ACHN (cell line): ENCODE measurements at places on chromosomes 12 and 14.

DNA sequence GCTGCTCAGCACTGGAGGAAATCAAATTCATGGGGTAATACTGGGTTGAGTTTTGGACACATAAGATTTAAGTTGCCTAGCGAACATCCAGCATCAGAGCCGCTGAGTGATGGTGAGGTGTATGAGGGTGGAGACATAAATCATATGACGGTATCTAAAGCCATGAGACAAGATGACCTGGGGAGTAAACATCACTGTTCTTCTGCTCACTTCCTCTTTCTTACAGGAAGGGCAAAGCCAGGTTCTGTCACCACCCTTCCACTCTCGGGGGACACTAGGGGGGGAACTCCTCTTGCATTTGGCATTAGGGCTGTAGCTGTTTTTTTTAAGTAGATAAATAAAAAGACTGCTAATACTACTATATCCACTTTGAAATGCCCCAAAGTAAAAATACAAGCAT, 24.0 kb downstream of the PRDM4 start:
- DNase-seq: no peak

- DNase-seq: no peak
Measured at GRCh38 chr14:77006132-77006531, 22.4 kb downstream of the IRF2BPL start.

DNA sequence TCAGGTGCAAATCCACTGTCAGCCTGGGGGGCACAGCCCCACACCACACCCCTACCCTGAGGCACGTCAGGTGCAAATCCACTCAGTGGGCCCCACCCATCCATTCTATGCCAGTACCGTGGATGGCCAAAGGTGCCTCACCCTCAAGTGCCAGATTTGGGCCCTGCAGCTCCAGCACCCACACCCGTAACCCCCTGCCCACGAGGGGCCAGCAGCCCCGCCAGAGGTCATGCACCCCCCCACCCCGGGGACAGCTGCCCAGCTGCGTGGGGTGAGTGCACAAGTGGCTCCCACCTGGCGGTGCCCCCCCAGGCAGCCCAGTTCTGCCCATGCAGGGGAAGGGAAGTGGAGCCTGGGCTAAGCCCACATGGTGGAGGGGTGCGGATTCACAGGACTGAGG, 51.2 kb downstream of the FBRSL1 start:
- DNase-seq: no peak

GRCh38 chr14:85528897-85529631, 880 bp upstream of the FLRT2 start:
- DNase-seq: peak; percentile 25

DNA sequence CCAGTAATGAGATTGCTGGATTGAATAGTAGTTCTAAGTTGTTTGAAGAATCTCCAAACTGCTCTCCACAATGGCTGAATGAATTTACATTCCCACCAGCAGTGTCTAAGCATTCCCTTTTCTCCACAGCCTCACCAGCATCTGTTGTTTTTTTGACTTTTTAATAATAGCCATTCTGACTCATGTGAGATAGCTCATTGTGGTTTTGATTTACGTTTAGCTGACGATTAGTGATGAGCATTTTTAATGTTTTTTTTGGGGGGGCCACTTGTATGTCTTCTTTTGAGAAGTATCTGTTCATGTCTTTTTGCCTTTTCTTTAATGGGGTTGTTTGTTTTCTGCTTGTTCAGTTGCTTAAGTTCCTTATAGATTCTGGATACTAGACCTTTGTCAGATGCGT, 8.1 kb upstream of the SLC15A5 start:
- DNase-seq: no peak

DNA sequence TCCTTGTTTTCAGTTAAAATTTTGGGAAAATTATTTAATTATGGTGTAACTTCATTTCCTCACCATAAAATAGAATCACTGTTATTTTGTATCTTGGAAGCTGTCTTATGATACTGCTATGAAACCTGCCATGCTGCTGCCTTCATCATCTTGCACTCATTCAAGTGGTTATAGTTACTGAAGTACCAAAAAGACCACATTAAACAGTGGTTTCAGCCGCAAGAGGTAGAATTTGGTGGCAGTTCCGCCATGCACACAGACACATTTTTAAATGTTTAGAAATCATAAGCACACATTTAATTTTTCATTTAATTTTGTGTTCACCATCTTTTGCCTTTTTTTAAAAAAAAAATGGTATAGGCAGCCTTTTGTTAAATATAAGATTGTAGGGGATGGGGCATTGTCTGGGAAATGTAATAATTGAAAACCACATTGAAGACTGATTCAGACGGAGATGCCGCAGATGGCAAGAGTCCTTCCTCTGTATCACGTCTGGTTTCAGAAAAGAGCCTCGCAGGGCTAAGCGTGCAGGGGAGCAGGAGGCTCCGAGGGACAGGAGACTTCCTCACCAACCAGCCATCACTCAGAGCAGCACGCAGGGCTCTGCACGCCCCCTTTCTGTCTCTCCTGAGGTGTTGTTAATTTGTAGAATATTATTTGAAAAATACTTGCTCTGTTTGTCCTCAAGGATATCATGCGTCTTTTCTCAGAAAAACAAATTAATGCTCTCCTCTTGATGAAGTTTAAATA, 115.2 kb upstream of the PELI2 start:
- no peak for DNase-seq

DNA sequence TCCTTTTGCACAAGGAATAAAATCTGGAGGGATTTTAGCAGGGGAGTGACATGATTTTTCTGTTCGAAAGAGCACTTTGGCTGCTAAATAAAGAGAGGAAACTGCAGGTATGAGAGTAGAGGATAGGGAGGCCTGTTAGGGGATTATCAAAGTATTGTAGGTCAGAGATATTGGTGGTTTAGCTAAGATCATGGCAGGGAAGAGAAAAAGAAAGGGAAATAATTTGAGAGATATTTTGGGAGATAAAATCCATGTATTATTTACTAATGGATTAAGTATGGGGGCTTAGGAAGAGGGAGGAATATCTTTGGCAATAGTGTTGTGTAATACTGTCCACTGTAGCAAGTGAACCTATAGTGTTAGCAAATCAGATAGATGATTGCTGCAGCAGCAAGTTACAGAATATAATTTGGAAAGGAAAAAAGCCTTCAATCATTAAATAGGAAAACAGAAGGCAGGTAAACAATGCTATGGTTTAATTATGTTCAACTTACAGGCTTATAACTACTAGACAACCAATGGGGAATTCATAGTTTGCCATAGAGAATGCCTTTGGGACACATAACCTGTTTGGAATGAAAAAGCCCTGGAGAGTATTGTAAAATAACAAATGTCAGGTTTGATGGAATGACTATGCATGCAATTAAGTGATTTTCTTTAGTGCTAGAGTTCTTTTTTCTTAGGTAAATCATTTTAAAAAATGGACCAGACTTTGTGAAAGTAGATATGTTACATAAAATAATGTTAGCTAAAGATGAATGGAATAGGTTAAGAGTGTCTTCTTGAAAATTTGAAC, 50.5 kb downstream of the ADIPOR2 start:
- no peak for DNase-seq

DNA sequence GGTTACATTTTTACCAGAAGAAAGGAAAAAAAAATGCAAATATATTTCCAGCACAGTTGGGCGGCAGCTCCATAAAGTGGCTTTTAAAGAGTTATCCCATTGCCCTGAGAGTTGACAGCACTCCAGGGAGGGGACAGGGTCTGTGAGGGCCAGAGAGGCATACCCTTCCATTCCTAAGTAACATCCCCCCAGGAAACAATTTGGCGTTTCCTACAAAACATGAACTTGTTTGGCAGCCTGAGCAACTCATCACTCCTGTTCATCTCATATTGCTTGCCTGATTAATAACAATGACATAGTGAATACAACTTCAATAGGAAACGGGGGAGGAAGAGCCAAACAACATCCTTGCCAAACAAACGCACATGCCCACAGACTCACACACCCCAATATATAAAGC, 23.3 kb downstream of the TC2N start:
- DNase-seq: no peak

GRCh38 chr14:97432586-97432985, 635.4 kb downstream of the VRK1 start:
- no peak for DNase-seq

DNA sequence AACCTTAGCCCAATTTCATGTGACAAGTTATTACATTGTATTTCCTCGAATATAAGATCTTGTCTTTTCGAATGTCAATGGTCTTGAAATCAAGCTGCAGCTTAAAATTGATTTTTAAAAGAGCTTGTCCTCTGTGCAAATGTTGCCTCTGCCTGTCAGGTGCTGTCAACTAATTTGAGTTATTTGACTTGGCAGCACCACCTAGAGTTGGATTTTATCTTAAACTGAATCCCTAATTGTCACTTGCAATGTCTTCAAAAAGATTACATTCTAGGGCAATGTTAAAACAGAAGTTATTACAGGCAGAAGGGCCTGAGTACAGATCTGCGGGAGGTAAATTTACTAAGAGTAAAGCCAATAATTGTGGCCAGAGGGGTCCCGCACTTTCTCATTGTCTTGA, 26.2 kb upstream of the TUNAR start:
- no peak for DNase-seq

DNA sequence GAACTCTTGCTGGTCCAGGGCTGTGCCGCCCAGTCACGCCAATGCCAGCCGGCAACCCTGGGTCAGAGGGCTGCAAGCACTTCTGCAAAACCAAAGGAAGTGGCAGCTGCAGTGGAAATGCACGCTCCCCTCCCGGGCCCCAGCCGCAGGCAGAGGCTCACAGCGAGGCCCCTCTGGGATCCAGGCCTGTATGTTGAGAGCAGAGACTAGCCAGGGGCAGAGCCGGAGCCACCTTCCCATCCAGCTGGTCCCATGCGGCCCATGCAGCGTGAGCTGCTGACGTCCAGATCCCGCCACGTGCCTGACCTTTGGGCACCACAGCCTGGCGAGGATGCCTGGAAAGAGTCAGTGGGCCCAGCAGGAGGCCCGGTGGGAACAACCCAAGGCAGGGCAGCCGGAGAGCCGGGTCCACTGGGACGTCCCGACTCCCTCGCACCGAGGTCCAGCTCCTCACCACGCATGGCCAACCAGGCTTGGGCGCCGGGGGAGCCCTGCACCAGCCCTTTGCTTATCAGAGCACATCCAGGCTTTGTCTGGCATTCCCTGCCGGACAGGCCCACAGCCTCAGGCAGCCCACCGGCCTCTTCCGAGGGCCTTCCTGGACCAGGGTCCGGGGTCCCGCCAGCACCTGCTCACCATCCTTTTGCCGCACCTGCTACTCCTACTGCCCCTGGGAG, 4.3 kb downstream of the GPR132 start:
- no peak for DNase-seq

- no peak for DNase-seq
Measured at GRCh38 chr12:132194056-132194455, 49.8 kb downstream of the NOC4L start.

DNA sequence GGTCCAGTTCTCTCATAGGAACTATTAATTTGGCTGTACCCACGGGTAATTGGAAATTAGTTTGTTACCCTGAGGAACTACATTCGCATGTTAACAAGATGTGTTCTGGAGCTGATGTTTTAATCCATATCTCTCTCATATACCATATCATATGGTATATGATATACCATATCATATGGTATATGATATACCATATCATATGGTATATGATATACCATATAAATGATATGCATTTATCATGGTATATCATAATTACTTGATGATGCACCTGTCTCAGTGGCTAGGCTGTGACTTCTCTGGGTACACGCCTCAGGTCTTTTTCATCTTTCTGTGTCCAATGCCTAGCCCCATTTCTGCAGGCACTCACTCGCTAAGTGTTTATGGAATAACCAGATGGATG, 13.0 kb downstream of the KCNK10 start:
- DNase-seq: no peak
